Left colon (tissue), 2 donors: ENCODE measurements at places on chromosomes 13 and 19. TPM values are rescaled to one million over a fixed set of nuclear protein-coding genes. Genes with fewer than 3 reads are reported as not detected.

The CYP2F1 gene
- total RNA-seq: not detected

The KLK2 gene
- 0.12 TPM for total RNA-seq

The GNG8 gene
- not detected for total RNA-seq

The TRPC4 gene
- total RNA-seq: 0.24 TPM

- no peak for DNase-seq
Measured at GRCh38 chr13:47499358-47500150, 501.5 kb downstream of the SUCLA2 start.

- peak; percentile 30 for DNase-seq
Measured at GRCh38 chr19:16836115-16837034, 7.2 kb downstream of the SIN3B start.

GRCh38 chr13:24250376-24251057 is 58.9 kb upstream of the C1QTNF9 start:
- no peak for DNase-seq

DNA sequence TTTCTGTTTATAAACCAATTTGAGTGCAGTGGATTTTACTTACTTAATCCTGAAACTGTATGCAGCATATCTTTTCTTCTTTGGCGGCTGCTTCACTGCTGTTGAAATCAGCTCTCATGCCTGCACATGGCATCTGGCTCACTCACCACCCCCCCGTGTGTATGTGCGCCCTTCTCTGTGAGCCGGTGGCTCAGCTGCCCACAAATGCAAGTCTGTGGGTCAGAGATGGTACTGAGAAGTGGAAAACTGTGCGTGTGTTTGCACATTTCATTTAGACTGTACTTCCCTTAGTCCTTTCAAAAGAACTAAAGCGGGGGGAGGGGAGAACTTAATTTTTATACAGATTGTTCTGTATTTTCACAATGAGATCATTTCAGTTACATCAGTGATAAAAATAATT is 307.6 kb downstream of the SHISA2 start:
- DNase-seq: no peak

DNA sequence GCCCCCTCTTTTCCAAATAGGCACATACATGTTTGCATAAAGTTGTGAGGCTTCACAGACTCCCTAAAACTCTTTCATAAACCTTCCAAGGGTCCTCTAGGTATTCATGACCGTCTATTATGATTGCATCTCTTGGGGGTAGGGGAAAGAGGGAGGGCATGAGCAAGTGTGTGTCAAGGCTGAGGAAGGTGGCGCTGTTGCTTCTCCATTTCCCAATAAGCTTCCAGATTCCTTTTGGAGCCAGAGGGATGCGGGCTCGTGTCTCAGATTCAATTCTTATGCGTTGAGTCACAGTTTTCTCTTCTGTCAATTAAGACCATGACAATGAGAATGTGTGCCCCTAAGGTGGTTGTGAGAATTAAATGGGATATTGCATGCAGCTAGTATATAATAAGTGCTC is 51.0 kb upstream of the CYP2A7 start:
- DNase-seq: no peak

GRCh38 chr13:46687810-46688209 is 109.2 kb downstream of the ESD start:
- no peak for DNase-seq

- no peak for DNase-seq
Measured at GRCh38 chr13:26133286-26133685, 81.5 kb upstream of the SHISA2 start.

DNA sequence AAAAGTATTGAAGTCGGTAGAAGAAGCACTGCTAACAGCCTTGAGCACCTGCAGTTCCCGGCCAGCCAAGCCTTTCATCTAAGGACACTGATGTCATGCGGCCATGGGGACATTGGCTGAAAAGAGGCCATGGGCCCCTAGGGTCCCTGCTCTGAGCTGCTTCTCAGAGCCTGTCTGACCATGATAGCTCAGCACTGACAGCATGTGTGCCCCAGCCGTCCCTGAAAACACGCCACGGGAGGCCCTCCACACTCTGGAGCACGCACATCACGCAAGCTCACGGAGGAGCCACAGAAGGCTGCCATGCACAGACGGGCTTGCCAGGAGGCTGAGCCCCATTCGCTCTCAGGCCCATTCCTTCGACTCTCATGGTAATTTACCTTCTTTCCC is 51.8 kb downstream of the MLLT1 start:
- no peak for DNase-seq

GRCh38 chr19:645912-646778 is 6.5 kb downstream of the FGF22 start:
- DNase-seq: no peak

GRCh38 chr13:79374578-79374977 is 31.5 kb downstream of the RBM26 start:
- no peak for DNase-seq

DNA sequence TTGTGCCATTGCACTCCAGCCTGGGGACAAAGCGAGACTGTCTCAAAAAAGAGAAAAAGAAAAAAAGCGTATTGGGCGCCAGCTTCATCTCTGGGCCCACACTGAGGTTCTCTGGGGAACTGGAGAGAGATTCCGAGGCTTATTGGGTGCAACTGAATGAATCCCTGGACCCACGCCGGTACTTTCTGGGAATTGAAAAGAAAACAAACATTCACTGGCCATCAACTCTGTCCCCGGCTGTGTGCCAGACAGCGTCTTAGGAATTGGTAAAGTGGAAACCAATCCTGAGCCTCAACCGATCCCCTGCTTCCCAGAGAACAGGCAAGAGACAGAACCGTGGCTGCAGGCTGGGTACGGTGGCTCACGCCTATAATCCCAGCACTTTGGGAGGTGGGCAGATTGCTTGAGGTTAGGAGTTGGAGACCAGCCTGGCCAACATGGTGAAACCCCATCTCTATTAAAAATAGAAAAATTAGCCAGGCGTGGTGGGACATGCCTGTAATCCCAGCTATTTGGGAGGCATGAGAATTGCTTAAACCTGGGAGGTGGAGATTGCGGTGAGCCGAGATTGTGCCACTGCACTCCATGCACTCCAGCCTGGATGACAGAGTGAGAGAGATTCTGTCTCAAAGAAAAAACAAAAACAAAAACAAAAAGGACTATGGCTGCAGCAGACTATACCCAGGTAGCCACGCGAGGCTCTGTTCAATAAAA is 8.6 kb downstream of the ANO8 start:
- peak; percentile 29 for DNase-seq

GRCh38 chr13:24664726-24665409 is 15.3 kb upstream of the ATP12A start:
- no peak for DNase-seq

DNA sequence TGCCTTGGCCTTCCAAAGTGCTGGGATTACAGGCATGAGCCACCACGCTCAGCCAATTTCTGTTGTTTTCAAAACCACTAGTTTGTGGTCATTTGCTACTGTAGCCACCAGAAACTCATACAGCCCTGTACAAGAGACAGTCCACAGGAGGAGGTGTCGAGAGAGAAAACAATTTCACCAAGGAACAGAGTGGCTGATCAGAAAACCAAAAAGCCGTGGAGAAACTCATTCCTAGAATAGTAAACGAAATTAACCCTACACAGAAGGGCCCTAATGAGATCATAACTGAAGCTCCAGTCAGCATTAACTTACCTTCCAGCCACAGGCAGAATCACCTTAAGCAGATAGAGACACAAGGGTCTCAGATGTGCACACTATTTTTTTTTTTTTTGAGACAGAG is 3.8 kb upstream of the CCDC124 start:
- no peak for DNase-seq
